ENCODE measurements at places on chromosomes 5 and 9. TPM values are rescaled to one million over a fixed set of nuclear protein-coding genes. Genes with fewer than 3 reads are reported as not detected.

The FLT4 gene
- 8.6 TPM for total RNA-seq

The FOXD4L6 gene
- not detected for total RNA-seq

The ADAMTS6 gene
- 2.0 TPM for total RNA-seq

The ADRB2 gene
- total RNA-seq, result 2.3 TPM

The SLC6A3 gene
- not detected for total RNA-seq

The LEAP2 gene
- 3.7 TPM for total RNA-seq

The TYRP1 gene
- not detected for total RNA-seq

The PDE8B gene
- total RNA-seq, result 0.66 TPM

The FOXD4 gene
- total RNA-seq, result 0.16 TPM

The KCNV2 gene
- not detected for total RNA-seq

The CCDC183 gene
- 2.3 TPM for total RNA-seq

The DPP7 gene
- 425 TPM for total RNA-seq

The SLCO6A1 gene
- total RNA-seq, result not detected

The PCDHA1 gene
- not detected for total RNA-seq

The REEP2 gene
- total RNA-seq, result 0.46 TPM

The RBM27 gene
- 20.9 TPM for total RNA-seq

The CARD9 gene
- total RNA-seq, result 0.47 TPM

The ERCC6L2 gene
- 46.8 TPM for total RNA-seq

The FSTL4 gene
- 1.6 TPM for total RNA-seq

The CDKN2AIPNL gene
- 14.0 TPM for total RNA-seq

The TRPM6 gene
- total RNA-seq, result not detected

The CYSRT1 gene
- 0.37 TPM for total RNA-seq

The SERF1A gene
- 3.7 TPM for total RNA-seq

The IFNA13 gene
- not detected for total RNA-seq

The IL5 gene
- not detected for total RNA-seq

The ZNF608 gene
- 0.49 TPM for total RNA-seq

The TMEM8B gene
- 6.5 TPM for total RNA-seq

The OR1J2 gene
- not detected for total RNA-seq

The MAPKAP1 gene
- 55.6 TPM for total RNA-seq

The SLC34A3 gene
- total RNA-seq, result not detected

The ARL14EPL gene
- total RNA-seq, result not detected

The SIT1 gene
- total RNA-seq, result 51.9 TPM

The FIBCD1 gene
- total RNA-seq, result not detected

The INSYN2B gene
- total RNA-seq, result not detected

Data from T-cell (primary cell).